GM12865 (cell line): ENCODE measurements at places on chromosomes 5 and 9.
A peak's percentile ranks its signal among the peaks of the same experiment; 100 is the strongest.

GRCh38 chr9:81789721-81790120, 100.4 kb upstream of the TLE1 start:
- DNase-seq, result no peak

- no peak for DNase-seq
Observed at GRCh38 chr9:76395381-76395780, 1.2 kb upstream of the RFK start.

DNA sequence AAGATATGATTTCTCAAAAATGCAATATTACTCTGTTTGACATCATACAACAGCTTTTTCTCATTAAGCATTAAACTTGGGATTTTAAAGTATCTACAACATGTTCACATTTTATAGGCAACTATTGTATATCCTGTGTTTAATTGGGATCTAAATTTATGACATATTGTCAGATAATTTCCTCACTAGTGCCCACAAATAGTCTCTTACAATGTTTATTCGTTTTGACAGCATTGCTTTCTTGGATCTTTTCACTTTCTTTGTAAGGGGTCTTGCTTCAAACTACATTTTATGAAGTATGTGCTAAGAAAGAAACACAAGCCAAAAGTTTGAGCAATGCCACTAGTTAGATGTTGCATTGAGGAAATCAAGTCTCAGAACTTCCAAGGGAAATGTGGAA, 285.1 kb downstream of the TMEM167A start:
- no peak for DNase-seq

DNA sequence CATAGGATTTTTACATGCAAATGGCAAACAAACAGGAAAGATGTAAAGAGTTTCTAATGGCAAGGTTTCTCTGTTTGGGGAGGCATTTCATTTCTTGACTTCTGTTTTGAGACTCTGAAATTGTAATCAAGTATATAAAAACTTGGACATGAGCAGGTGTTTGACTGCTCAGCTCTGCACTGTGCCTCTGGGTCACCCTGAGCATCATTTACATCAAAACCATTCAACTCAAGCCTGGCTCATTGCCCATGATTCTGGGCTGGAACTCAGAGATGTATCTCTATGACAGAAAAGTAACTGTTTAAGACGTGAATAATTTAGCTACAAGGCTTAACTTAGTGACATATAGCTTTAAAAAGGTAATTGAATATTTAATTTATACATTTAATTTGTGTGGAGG, 1402.4 kb upstream of the NUDT12 start:
- DNase-seq, result no peak

DNA sequence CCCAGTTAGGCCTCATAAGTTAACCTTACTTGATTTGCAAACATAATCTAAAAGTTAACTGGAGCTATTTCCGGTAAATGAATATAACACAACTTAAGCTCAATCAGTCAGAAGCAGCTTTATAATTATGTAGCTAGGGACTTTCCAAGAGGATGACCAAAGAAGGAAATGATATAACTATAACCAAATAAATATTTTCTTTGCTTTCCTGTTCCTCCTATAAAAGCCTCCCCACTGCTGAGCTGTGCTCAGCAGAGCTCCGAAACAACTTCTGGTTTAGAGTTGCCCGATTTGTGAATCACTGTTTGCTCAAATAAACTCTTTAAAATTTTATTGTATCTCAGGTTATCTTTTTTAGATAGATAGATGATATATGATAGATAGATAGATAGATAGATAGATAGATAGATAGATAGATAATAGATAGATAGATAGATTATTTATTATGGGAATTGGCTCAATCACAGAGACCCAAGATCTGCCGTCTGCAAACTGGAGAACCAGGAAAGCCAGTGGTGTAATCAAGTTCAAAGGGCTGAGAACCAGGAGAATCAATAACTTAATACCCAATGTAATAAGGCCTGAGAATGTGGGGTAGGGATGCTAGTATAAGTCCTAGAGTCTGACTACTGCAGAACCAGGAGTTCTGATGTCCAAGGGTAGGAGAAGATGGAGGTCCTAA, 19.3 kb upstream of the TMEM161B start:
- DNase-seq, result no peak

DNA sequence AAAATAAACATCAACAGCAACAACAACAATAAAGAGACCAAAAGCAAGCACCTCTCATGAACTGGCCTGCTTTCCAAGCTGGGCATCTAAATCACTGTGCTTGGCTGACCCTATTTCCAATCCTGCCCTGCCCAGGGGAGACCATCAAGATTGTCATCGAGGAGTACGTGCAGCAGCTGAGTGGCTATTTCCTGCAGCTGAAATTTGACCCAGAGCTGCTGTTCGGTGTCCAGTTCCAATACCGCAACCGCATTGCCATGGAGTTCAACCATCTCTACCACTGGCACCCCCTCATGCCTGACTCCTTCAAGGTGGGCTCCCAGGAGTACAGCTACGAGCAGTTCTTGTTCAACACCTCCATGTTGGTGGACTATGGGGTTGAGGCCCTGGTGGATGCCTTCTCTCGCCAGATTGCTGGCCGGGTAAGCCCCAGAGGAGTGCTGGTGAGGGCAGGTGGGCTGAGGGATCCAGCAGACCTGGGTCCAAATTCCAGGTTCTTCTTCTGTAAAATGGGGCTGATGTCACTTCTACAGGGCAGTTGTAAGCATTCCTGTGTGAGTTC, 15.6 kb downstream of the PTGS1 start:
- no peak for DNase-seq

- no peak for DNase-seq
Observed at GRCh38 chr5:68953875-68954617, 139.8 kb upstream of the SLC30A5 start.

DNA sequence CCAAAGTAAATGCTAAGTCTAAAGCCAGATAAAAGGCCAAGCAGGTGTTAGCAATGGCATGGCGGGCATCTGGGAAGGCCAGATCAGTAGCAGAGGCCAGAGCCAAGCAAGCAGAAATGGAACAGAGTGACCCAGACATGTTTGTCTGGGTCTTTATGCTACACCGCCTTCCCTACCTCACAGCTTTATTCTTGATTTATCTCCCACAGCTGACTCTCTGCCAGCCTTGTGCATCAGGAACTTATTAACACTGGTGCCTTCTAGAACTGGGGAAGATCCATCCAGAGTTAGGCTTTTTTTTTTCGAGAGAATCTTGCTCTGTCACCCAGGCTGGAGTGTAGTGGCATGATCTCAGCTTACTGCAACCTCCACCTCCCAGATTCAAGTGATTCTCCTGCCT, 112.5 kb upstream of the SLC44A1 start:
- DNase-seq, result no peak

- no peak for DNase-seq
Observed at GRCh38 chr5:157359356-157360055, 93.6 kb downstream of the CYFIP2 start.

DNA sequence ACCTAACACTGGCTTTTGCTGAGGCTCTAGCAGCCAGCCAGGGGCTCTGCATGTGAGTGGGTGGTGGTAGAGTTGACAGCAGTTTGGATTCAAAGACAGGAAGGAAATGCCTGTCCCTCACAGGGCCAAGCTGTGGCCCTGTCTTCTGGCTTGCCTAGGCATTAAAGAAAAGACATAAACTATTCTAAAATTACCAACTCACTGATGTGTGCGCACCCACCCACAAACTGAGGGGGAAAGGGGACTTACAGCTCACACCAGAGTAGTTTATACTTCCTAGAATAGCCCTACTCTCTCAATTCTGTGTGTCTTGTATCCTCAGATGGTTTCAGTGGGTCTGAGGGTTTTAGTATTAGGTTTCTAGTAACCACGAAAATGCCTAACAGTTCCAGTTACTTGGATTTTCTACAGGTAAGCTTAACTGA, 18.3 kb upstream of the IL13 start:
- peak; percentile 85 for DNase-seq

DNA sequence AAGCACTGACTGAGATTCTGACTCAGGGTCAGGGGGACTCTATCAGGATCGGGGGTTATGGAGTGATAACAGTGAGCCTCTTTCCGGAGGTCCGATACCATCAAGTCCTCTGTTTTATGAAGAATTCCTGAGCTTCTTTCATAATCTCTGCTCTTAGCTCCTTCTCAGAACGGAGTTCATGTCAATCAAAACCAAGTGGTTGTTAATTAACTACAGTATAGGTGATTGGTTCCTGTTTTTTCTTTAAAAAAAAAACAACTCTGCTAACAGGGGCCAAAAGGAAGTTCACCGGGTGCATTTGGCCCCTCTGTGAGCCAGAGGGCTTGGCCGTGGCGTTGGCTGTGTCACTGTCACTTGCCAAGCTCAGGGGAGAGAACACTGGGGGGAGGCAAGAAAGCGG, 4.0 kb downstream of the GFI1B start:
- no peak for DNase-seq

- peak; percentile 94 for DNase-seq
Observed at GRCh38 chr5:132525299-132525724, 18.0 kb downstream of the IL5 start.

DNA sequence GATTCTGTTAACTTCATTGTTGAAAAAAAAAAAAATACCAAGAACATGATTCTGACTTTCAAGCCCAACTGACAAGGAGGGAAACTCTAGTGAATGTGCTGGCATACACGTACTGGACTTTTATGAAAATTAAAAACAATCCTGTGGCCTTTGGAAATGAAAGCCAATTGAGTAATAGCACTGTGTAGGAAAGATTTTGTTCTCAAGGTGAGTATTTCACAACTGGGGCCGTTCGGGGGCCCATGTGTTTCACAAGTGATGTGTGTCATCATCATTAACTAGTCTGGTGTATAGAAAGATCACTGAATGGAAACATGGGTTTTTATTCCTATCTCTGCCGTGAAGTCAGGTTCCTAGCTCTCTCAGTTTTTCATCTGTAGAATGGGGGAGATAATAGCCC, 605.0 kb upstream of the CLINT1 start:
- no peak for DNase-seq

DNA sequence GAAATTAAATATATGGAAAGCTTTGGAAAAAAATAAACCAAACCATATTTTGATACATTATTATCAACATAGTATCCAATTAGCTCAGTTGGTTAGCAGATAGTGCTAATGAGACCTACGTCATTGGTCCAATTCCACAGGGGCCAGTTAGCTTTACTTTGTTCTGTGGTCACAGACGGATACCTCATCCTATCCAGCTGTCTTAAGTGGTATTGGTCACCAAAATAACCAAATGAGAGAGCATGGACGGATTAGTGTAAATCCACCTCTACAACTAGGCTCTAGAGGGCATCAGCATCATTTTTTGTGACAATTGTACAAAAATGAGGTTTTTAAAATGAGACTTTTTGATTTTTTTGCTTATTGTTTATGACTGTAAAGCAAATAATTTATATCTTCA, 364.2 kb downstream of the KIAA0825 start:
- DNase-seq, result no peak

GRCh38 chr5:147439254-147439653, 70.6 kb downstream of the DPYSL3 start:
- DNase-seq, result no peak

- peak; percentile 63 for DNase-seq
Observed at GRCh38 chr5:74889523-74890105, 23.4 kb upstream of the FAM169A start.

GRCh38 chr5:98041661-98042060, 731.8 kb upstream of the RGMB start:
- DNase-seq, result no peak

GRCh38 chr9:107878462-107878861, 388.9 kb upstream of the KLF4 start:
- DNase-seq, result peak; percentile 7

DNA sequence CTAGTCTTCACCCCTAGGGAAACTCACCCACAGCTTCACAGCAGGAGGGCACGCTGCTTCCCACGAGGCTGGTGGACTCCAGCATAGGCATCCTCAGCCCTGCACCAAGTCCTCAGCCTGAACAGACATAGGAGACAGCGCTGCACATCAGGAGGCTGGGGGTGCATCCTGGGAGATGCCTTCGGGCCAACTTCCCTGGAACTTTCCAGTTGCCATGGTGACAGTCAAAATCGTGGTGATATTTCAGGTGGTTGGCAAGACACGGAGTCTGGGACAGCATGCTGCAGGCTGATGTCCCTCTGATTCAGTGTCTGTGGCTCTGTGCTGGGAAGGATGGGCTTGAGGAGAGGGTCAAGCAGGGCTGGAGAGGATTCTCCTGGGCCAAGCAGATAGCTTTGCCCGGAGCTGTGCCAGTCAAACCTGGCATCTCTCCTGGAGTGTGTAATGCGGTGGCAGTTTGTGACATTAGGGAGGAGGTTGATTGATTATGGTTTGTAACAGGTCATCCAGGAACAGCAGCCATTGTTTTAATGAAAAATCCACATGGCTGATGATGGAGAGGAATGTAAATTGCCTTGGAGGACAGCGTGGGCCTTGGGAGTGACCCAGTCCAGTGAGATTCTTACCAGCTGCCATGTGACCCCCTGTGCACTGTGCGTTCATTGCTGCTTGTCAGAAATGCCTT, 35.6 kb upstream of the SEMA4D start:
- no peak for DNase-seq

- peak; percentile 18 for DNase-seq
Observed at GRCh38 chr9:7055171-7055903, 297.6 kb downstream of the KDM4C start.

DNA sequence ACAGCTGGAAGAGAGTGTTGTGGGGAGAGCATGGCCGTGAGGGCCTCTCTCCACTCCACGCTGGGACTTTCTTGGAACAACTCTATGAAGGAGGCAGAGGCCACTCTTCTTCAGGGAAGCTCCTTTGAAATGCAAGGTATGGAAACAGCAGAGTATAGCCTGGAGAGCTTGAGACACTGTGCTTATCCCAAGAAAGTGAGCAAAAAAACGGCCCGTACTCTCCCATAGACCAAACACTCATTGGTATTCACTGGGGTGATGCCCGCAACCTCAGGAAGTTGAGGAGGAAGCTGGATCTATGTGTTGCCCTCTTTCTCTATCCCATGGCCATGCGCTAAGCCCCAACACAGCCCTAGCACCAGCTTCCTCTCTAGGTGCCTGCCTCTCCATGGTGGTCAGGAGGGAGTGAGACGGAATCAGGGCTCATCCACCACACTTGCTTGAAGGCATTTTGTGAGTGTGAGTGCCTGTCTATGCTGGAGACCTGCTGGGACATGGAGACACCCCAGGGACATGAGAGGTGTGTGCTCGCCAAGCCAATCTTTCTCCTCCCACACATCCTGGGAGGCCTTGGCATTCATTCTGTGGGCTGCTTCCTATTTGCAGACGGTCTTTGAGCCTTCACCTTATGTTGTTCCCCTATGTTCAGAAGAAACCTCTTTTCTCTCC, 616.6 kb downstream of the IRX1 start:
- no peak for DNase-seq

GRCh38 chr9:1707291-1707690, 307.9 kb upstream of the SMARCA2 start:
- no peak for DNase-seq

DNA sequence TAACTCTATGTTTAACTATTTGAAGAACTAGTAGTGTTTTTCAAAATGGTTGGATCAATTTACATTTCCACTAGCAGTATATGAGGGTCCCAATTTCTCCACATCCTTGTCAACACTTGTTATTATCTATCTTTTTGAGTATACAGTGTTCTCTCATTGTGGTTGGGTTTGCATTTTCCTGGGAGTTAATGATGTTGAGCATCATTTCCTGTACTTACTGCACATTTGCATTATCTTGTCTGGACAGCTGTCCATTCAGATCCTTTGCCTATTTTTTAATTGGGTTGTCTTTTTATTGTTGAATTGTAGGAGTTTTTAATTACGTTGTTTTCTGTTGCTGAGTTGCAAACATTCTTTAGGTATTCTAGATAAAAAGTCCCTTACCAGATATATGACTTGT, 103.4 kb upstream of the LRRTM2 start:
- DNase-seq, result no peak

GRCh38 chr5:107257885-107258520, 412.7 kb downstream of the EFNA5 start:
- DNase-seq, result peak; percentile 11
